ENCODE measurements at places on chromosomes 12 and 14. TPM values are rescaled to one million over a fixed set of nuclear protein-coding genes. Genes with fewer than 3 reads are reported as not detected.

DNA sequence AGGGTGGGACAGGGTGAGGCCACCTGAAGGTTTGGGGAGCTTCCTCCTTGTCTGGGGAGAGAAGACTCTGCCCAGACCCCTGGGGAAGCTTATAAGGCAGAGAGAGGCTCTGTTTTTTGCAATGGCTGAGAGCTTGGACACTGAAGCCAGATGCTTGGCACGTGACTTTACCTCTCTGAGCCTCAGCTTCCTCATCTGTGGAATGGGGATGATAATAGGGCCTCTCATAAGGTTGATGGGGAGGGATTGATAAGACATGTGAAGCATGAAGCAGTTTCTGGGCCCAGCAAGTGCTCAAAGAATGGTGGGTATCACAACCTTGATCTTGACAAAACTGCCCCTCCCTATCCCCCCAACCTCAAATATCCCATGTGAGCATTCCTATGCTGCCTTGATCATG lies 195.4 kb upstream of the LHX5 start:
- DNase-seq, result no peak

- DNase-seq, result no peak
These were observed 649.2 kb upstream of the MIS18BP1 start for GRCh38 chr14:45902241-45902640.

GRCh38 chr12:105443802-105444652 lies 113.5 kb downstream of the C12orf75 start:
- peak; percentile 26 for DNase-seq

- peak; percentile 46 for DNase-seq
These were observed 138.7 kb upstream of the PLEKHA5 start for GRCh38 chr12:18990856-18991255.

- no peak for DNase-seq
These were observed 113.3 kb upstream of the SOX5 start for GRCh38 chr12:24062642-24063245.

GRCh38 chr14:58297412-58297761 lies 968 bp upstream of the ARID4A start:
- DNase-seq, result no peak

GRCh38 chr12:34391771-34392581 lies 369.7 kb downstream of the ALG10 start:
- no peak for DNase-seq

GRCh38 chr12:26428420-26428819 lies 233.0 kb downstream of the SSPN start:
- DNase-seq, result no peak

DNA sequence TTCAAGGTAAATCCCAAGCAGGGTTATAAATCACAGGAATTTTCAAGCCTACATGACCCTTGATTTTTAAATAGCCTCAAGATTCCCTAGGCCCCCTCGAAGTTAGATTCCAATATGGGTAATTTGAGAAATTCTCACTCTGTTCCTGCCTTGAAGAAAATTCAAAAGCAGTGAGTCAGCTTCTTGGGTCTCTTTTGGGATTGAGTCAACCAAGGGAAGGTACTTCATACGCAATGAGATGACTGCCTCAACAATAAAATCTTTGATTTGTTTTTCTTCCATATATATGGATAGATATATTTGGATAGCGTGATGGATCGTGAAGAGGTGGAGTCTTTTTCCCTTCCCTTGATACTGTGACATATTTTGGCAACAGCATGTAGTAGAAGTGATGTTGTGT lies 180.4 kb upstream of the ATP2B1 start:
- no peak for DNase-seq

DNA sequence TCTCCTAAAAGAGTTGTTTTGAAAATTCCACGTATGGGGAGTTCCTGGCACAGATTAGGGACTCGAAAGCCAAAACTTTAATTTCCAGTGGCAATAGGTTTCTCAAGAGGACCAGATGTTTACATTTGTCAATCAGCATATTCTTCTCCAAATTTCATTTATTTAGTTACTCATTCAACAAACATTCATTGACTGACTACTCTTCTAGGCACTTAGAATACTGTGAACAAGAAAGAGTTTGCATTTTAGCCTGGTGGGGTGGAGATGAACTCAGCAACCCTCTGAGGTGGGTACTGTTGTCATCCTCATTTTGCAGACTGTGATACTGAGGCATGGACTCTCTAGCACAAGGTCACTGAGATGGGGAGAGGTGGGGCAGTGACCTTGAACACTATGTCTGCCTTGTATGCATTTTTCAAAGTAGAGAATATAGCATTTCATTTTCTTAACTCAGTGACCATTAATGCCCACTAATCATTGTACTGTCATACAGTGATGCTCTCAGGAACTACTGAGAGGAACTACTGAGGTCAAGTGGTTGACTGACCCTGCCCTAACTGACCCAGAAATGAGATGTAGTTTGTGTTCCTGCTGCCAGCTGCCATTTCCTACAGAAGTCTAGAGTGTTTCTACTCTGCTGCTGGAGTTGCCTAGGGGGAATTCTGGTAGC lies 2.2 kb downstream of the L3HYPDH start:
- no peak for DNase-seq

- DNase-seq, result peak; percentile 51
These were observed 7.0 kb upstream of the UBC start for GRCh38 chr12:124921200-124922031.

Gene CCDC177
- total RNA-seq, result not detected
